ENCODE measurements at places on chromosomes 3 and 15.

DNA sequence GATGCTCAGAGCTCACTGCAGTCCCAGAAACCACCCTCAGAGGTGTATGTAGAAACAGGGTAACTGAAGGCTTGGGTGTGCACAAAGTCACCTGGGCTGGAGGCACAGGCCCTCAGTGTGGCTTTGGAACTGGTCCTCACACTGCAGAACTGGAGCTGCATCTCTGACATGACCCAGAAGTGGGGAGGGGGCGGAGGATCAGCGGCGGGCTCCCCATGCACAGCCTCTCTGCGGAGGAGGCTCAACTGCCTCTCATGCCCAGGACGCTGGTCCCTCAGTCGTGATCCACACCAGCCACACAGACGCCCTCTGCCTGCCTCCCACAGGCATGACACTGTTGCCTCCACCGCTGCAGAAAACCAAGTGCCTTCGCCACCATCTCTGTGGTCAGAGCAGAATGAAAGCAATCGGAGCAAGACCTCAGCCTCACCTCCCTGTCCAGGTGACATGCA, 73.7 kb downstream of the TM2D3 start:
- peak; percentile 15 for DNase-seq

- no peak for DNase-seq
Observed at GRCh38 chr3:127260826-127261555, 26.9 kb downstream of the PRR20G start.

GRCh38 chr3:184559336-184559735, 2.2 kb upstream of the EPHB3 start:
- DNase-seq = no peak

- peak; percentile 91 for DNase-seq
Observed at GRCh38 chr15:60390871-60391501, 6.8 kb downstream of the ANXA2 start.

DNA sequence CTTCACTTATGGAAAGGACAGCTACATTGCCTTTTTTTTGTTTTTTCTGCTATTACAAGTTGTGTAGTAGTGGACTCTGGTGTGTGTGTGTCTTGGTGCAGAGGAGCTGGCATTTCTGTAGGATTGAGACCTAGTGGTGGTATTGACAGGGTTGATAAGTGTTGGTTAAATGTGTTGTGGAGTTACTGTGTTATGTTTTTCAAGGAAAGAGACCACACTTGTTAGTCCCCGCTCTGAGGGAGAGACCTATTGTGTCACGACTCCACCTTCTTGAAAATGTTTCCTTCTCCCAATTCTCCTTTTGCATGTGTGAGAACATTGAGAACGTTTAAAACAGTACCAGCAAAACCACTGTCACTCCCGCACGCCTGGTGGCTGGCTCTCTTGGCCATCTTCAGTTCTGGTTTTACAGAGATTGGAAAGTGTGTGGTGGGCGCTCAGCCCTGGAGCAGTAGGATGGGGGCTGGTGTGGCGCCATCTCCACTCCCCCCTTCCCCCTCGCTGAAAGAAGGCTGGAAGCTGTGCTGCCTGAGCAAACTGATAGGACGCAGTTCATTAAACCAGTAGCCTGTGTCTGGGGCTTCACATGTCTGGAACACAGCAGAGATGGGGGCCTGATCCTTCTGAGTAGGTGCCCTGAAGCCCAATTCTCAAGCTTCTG, 5.5 kb downstream of the KLF13 start:
- DNase-seq = no peak

DNA sequence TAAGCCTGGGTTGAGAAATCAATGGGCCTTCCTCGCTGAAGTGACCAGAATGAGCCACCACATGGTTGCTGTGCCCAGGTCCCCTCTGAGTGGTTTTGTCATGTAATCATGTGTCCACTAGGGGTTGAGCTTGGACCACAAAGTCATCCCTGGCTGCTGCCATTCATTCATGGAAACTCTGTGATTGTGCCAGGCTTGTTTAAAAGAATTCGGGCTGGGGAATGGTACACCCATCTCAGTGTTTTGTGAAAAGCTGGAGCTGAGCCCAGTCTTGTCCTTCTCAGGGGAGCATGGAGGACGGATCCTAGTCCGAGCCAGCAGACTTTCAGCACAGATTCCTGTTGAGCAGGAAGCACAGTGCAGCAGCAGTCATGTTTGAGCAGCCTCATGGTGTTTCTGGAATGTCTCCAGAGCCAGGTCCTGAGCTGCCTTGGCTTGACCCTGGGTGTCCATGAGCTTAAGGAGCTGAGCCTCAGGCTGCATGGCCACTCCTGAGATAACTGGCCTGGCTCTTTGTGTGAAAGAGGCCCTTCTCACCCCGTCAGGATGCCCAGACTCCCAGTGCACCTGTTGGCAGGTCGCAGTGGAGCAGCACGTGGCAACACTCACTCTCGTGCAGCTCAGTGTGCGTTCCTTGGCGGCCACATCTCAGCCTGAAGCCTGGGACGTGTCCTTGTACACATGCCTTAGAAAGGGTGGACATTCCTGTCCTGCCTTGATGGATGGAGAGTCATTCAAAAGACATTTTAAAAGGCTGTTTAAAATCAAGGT, 260.3 kb upstream of the TPM1 start:
- peak; percentile 98 for DNase-seq

DNA sequence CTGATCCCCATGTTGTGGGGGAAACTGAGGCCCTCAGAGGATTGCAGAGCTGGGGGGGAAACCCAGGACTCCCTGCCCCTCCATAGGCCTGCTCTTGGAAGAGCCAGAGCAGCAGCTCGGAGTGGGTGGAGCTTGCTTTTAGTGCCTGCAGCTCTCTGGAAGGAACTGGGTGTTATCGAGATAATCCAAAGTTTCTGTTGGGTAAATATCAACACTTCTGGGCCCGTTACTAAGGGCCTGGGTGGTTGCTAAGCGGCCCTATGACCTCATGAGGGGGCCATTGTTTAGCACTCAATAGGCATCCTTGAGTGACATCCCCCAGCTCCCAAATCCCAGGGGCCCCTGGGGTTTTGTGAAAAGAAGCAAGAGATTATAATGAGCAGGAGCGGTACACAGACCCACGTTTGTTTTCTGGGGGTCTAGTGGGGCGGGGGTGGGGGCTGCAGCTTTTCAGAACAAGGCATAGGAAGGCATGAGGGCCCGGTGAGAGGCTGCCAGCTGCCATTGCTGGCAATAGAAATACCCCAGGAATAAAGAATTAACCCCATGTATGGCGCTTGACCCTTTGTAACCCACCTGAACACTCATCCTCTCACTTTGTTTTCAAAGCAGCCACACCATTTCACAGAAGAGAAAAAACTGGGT, 48.3 kb upstream of the ATP2B2 start:
- DNase-seq = no peak

GRCh38 chr15:29424118-29424517, 154.5 kb upstream of the NSMCE3 start:
- no peak for DNase-seq

- DNase-seq = no peak
Observed at GRCh38 chr15:60555806-60556205, 76.9 kb upstream of the ICE2 start.

DNA sequence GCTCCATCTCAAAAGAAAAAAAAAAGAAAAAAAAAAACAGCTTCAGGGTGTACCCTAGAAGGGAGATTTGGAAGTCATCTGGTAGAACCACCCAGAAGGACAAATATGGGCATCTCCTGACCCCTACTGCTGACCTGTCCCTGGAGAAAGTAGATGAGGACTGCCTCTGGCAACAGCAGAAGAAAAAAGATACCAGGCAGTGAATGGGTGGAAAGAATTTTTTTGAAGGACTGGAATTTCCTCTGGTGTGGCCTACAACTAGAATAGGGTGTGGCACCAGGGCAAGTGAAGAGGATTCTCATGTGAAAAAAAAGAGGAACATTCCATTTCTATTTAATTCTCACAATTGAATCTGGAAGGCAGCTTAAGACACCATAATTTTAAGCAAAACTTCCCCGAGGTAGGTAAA, 3.1 kb downstream of the ANXA2 start:
- DNase-seq = peak; percentile 66

- DNase-seq = no peak
Observed at GRCh38 chr3:36211652-36211999, 168.7 kb upstream of the STAC start.

- DNase-seq = peak; percentile 10
Observed at GRCh38 chr3:183653209-183654064, 18.0 kb downstream of the KLHL24 start.

- peak; percentile 48 for DNase-seq
Observed at GRCh38 chr3:52210550-52211046, 12.6 kb downstream of the ALAS1 start.

DNA sequence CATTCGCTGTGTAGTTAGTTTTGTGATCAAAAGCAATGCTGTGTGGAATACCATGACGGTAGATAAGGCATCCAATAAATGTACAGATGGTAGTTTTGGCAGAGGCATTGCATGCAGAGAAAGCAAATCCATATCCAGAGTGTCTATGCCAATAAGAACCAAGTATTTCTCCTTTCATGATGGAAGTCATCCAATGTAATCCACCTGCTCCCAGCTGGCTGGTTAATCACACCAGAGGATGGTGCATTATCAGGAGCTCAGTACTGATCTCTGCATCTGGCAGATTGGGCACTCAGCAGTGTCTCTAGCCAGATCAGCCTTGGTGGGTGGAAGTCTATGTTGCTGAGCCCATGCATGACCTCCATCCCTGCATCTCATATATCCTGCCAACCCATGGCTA, 677.7 kb upstream of the NECTIN3 start:
- no peak for DNase-seq

DNA sequence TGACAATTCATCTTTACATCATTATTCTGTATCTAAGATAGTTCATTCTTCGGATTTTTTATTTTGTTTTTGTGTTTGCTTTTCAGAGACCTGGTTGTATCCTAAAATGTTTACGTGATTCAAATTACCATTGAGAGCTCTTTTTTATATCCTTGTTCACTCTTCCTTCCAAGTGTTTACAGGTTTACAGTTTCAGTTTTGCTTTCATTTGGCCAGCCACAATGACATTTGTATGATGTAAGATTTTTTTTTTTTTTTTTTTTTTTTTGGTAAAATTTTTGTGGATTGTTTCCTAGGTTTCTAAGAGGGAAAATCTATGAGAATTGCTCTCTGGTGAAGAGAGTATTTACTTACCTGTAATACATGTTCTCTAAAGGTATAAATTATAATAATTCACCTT, 55.0 kb downstream of the SETD5 start:
- DNase-seq = peak; percentile 20

- peak; percentile 86 for DNase-seq
Observed at GRCh38 chr3:170717410-170718402, 131.8 kb upstream of the SLC7A14 start.

DNA sequence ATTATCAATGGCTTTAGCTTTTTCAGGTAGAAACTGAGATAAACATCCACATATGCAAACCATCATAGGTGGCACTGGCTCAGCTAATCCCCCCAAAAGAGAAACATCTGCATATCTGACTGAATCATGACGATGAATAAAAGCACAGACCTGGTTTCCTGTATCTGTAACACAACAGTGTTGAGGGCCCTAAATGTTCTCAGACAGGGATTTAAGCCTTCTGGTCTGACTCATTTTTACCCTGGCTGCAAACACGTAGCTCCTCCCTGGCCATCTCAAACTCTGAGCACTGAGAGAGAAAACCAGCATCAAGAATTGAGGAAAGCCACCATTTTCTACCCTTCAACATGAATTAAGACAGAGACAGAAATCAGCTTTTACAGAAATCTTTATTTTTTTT, 35.2 kb downstream of the GLB1 start:
- peak; percentile 67 for DNase-seq

DNA sequence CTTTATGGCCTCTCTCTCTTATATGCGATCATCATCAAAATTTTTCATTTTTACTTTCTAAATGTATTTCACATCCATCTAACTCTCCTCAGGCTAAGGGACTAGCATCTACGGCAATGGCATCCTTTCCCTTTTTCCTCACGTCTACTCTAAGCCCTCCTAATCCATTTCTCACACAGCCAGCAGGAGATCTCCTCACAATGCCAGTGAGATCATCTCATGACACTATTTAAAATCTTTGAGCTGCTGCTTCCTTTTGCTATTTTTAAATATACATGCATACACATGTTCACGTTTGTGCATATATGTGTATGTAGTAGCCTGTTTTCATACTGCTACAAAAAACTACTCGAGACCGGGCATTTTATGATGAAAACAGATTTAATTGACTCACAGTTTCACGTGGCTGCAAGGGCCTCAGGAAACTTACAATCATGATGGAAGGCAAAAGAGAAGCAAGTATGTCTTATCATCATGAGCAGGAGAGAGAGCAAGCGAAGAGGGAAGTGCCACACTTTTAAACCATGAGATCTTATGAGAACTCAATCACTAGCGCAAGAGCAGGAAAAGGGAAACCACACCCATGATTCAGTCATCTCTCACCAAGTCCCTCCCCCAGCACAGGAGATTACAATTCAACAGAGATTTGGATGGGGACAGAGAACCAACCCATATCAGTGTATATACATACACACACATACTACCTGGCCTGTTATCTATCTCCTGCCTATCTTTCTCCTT, 599.2 kb upstream of the ROBO1 start:
- no peak for DNase-seq

- peak; percentile 56 for DNase-seq
Observed at GRCh38 chr3:53150247-53151085, 10.5 kb upstream of the PRKCD start.
